Thymus (tissue), 14 donors: ENCODE measurements at places on chromosomes 16 and 17. TPM values are rescaled to one million over a fixed set of nuclear protein-coding genes. Genes with fewer than 3 reads are reported as not detected.

GRCh38 chr17:53633856-53634255 is 188.9 kb upstream of the KIF2B start:
- no peak for DNase-seq

DNA sequence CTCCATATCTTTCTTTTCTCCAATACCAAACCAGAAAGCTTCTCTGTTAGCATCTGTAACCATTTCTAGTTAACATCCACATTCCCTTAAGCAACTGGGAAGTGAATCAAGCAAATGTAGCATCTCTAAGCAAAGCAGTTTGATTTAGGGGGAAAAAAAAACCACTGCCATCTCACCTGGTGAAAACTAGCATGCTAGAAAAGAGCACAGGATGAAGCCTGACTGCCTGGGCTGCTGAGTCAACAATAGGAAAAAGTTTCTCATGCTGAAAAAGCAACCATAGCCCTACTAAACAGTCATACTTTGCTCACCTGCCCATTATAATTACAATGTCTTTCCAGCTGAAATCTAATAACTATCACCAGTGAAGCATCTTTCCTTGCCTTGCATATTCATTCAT is 139.3 kb downstream of the ANKFN1 start:
- no peak for DNase-seq

DNA sequence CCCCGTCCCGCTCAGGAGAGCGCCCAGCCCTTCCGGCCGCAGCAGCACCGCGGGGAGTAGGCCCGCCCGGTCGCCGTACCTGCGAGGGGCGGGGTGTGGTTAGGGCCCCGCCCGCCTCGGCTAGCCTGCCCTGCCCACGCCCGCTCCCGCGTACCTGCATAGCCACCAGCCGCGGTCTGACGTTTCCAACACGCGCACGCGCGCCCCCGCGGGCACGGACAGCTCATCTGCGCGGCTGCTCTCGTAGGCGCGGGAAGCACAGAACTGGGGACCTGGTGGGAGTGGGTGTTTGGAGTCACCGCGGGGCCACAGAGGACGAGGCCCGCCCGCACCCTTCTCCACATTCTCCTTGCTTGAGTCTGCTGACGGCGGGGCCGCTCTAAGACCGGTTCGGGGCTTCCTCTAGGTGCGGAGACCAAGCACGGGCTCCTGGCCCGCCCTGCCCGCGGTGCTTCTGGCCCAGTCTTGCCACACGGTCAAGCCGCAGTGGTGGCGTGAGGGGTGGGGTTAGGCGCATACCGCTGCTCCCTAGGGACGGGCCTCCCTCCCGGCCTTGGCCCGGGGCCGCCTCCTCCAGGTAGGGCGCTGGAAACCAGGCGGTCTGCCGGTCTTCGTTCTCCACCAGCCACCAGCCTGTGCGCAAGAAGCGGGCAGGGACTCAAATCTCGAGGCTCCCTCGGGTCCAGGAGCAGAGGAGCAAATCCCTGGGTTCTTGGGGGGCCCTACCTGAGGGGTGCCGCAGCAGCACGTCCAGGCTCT is 1.8 kb downstream of the NOXO1 start:
- DNase-seq, result no peak

DNA sequence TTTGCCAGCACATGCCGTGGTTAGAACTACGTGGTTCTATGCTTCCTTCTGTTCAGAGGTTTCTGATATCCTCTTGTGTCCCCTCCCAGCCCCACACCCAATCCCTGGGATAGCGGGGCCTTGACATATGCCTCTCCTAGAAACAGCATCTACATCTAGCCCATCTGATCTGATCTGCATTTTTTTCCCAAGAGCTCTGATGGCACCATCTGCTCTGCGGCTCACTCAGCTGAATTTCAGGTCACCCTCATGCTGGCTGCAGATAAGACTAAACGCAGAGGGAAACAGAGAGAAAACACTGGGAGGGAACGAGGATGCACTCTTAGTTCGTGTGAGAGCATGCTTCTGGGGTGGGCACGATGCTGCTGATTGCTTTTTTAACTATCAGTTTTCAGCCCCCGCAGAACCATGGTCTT is 10.7 kb downstream of the WIPI1 start:
- DNase-seq, result no peak

DNA sequence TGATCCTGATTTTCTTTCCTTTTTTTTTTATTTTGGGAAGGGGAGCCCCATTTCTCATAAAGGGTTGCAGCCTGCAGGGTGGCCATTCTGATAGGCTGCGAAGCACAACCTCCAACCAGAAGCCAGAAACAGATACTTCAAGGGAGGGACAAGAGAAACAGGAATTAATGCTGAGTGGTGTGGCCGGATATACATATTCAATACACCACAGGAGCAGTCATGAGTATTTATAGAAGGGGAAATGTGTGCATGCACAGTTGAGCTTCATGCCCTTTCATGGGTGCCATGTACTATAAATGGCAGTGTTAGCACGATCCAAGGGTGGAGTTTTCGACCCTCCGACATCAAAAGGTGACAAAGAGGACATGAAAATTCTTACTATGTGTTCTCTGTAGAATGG is 320.8 kb downstream of the CBLN1 start:
- no peak for DNase-seq

DNA sequence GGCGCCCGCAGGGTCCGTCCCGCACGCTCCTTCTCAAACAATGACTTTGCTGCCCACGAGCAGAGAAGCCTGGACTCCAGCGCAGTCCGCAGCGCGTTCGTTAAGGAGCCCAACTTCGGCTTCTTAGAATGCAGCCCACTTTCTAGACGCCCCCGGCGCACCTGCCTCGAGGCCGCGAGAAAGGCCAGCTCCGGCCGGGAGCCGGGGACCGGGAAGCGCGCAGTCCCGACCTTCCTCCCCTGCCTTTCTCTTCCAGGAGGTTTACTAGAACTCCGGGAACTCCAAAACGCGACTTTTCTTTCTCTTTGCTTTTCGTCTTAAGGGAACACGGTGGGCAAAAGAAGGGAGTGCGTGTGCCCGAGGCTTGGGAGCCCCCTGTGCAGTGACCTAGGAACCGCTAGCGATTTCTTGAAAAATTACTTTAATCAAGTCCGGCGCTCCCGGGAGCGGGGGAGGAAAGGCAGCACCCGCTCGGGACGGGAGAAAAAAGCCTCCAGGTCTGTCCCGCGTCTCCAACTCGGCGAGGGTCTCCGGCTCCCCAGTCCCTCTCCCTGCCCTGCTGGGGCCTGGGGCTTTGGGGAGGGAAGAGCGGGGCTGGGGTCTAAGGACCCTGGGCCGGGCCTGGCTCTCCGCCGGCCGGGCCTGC is 2.6 kb downstream of the HNF1B start:
- DNase-seq, result no peak

GRCh38 chr17:44854192-44854591 is 6.5 kb downstream of the HIGD1B start:
- DNase-seq, result no peak

DNA sequence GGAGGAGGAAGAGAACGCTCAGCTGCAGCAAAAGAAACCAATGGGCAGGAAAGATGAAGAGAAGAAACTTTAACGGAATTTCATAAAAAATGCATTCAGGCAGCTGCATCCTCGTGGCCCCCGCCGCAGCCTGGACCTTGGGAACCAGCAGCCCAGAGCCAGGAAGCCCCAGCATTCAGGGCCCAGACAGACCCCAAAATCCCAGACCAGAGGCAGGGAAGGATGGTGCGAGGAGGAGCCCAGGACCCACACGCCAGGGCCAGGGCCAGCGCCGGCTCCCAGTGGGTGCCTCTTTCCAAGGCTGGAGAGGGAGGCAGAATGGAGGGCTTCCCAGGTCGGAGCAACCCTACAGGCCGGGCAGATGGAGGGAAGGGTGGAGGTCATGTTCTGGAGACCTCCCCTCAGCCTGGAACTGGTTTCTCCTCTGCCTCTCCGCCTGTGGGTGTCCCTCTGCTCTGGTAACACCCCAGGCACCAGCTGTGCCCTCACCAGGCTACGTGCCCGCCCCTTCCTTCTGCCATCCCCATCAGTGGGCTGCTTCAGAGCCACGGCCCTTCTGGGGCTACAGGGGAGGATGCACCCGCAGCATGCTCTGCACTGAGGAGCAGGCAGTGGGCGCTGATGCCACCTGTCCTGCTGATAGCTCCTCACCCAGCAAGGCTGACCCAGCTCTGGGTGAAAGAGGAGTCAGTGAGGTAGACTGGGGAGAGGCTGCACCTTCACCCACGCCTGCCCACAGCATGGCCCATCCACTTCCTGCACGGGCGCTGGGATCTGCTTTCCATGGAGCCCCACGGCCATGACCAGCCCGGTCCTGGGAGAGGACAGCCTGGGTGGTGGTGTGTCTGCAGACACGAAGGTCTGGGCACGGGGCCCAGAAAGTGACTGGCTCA is 1.2 kb upstream of the MIF4GD start:
- DNase-seq, result no peak

- DNase-seq, result no peak
These were observed 18.0 kb upstream of the DBNDD1 start for GRCh38 chr16:90037276-90037675.

DNA sequence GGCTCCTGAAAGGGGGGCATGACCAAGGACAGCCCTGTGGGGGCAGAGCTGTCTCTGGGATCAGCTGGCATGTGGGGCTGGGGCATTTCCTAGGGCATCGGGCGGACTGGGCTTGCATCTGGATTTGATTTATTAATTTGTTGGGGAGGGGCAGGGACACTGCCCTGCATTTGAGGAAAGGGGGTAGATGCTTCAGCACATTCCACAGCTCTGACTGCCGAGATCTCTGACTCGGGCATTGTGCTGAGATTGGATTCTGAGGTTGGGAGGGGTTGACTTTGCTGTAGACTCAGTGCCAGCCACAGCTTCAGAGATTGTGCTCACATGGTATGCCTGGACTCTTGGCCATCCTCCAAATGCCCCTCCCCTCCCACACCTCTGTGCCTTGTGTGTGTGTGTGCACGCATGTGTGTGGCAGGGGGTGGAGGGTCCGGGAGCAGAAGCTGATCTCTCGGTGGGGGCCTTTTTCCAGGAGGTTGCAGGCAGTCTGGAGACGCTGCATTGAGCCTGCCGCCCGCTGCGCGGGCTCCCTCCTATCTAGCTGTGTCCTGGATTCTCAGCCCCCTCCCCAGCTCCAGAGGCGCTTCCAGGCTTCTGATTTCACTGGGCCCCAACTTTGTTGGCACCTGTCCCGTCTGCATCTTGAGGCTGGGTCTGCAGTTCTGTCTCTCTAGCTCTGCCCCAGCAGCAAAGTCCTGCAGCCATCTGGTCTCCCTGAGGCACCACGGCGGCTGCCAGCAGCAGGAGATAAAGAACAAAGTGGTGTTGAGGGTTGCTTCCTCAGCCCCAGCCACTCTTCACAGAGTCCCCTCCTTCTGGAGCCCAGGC is 14.9 kb downstream of the IGFBP4 start:
- no peak for DNase-seq

NLRC3 gene
- 18.8 TPM for total RNA-seq

DNAI2 gene
- 0.38 TPM for total RNA-seq

DLX3 gene
- total RNA-seq, result 0.09 TPM

GALNS gene
- 4.8 TPM for total RNA-seq

MYH13 gene
- under 0.01 TPM for total RNA-seq

PITPNC1 gene
- total RNA-seq, result 26.0 TPM
